ENCODE measurements at places on chromosomes 7 and 10.

DNA sequence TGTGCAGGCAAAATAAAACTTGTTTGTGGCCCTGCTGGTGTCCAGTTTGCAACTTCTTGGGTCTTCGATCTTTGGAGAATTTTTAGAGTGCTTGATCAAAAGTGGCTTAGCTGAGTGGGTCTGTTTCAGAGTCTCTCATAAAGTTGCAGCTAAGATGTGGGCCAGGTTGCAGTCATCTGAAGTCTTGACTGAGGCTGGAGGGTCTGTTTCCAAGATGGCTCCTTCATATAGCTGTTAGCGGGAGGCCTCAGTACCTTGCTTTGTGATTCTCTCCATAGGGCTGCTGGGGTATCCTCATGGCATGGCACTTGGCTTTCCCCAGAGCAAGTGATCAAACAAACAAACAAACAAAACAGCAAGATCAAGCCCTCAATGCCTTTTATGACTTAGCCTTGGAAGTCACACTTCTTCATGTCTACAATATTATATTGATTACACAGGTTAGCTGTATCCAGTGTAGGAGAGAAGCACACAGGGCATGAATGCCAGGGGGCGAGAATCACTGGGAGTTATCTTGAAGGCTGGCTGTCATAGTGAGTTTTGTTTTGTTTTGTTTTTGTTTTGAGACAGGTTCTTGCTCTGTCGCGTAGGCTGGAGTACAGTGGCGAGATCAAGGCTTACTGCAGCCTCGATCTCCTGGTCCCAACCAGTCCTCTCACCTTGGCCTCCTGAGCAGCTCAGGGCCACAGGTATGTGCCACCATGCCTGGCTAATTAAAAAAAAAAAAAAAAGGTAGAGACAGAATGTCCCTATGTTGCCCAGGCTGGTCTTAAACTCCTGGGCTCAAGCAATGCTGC lies 10.2 kb downstream of the CYP26A1 start:
- no peak for DNase-seq

GRCh38 chr10:35355971-35356724 lies 19.8 kb downstream of the CCNY start:
- no peak for DNase-seq

- DNase-seq = no peak
Measured at GRCh38 chr10:42990721-42991441, 86.0 kb upstream of the RET start.

GRCh38 chr7:48360574-48360973 lies 189.3 kb downstream of the ABCA13 start:
- DNase-seq = no peak

DNA sequence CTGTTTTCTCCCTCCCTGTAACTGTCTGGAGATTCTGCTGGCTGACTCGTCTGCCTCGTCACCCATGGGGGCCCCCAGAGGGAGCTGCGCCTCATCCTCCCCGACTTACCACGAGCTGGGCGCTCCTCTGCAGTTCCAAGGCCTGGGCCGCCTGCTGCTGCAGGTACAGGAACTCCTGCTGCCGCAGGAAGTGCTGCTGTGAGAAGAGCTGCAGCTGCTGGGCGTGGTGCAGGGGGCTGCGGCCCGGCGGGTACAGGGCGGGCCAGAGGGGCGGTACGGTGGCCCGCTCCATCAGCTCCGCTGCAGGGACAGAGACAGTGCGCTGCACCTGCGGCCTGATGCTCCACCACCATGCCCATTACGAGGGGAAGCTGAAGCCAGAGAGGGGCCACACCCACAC lies 47.7 kb downstream of the TNRC18 start:
- DNase-seq = no peak
